ENCODE measurements at places on chromosomes 1 and 21. TPM values are rescaled to one million over a fixed set of nuclear protein-coding genes. Genes with fewer than 3 reads are reported as not detected.

DNA sequence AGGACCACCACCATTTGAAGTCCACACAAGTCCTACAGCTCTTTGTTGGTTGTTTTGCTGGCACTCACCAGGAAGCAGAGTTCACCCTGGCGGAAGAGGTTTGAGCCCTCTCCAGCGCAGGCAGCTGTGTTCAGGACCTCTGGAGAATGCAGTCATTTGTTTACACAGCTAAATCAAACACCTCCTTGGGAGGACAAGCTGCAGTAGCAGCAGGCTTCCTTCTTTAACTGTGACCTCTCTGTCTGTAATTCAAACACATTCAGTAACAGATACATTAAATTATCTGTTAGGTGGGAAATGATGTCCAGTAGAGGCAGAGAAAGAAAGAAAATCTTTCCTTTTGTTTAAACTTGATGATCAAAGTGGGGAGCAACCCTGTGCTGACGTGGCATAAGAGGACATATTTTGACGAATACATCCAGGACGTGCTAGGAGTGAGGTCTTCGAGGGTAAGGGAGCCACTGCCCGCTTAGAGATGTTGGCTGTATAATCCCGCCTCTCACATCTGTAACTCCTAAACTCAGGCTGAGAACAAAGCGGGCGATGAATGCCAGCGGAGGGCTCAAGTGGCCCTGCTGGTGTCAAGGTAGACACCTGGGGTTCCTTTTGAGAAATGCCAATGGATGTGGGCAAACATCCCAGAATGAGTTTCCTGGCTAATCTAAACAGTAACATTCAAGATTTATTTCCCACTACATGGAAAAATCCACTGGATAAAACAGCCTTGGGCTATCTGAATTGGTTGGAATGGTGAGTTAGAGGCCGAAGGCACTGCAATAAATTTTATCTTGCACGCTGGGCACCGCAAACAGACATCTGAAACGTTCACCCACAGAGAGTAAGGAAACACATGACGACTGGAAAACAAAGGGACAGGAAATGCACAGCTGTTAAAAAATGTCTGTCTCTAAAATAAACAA, 51.7 kb downstream of the ABCA4 start:
- peak overlapping the region; percentile 75 for H3K27ac ChIP-seq
- no peaks in the 10 kb centered on the region for H3K27me3 ChIP-seq
- no peaks in the 10 kb centered on the region for H3K36me3 ChIP-seq

GRCh38 chr1:172024516-172024915, 183.2 kb downstream of the DNM3 start:
- H3K27ac ChIP-seq = no peak overlapping the region
- H3K27me3 ChIP-seq = no peaks in the 10 kb centered on the region
- H3K36me3 ChIP-seq = no peaks in the 10 kb centered on the region
- DNase-seq = no peak
- no peaks in the 10 kb centered on the region for H3K4me1 ChIP-seq
- no peak overlapping the region for H3K4me3 ChIP-seq

The RUNX3 gene
- not detected for total RNA-seq

- no peaks in the 10 kb centered on the region for H3K4me1 ChIP-seq
- no peak overlapping the region for H3K27ac ChIP-seq
- H3K27me3 ChIP-seq = no peaks in the 10 kb centered on the region
- H3K4me3 ChIP-seq = no peak overlapping the region
- H3K36me3 ChIP-seq = peaks cover 17% of the 10 kb centered on the region
- peak; percentile 44 for DNase-seq
These were observed 7.0 kb downstream of the MRPL9 start for GRCh38 chr1:151756291-151756690.

DNA sequence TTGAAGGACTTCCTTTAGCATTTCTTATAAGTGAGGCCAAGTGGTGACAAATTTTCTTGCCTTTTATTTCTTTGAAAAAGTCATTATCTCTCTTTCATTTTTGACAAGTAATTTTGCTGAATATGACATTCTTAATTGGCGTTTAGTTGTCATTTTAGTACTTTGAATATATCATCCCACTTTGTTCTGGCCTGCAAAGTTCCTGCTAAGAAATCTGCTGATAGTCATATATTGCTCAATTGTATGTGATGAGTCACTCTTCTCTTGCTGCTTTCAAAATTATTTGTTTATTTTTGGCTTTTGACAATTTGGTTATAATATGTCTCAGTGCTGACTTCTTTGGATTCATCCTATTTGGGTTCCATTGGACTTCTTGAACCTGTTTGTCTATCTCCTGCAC, 312.6 kb downstream of the DUSP10 start:
- H3K27ac ChIP-seq = no peak overlapping the region
- peaks cover 6% of the 10 kb centered on the region for H3K4me1 ChIP-seq
- DNase-seq = peak; percentile 63

The TACSTD2 gene
- total RNA-seq = not detected

- no peaks in the 10 kb centered on the region for H3K4me1 ChIP-seq
- peak; percentile 28 for DNase-seq
- no peak overlapping the region for H3K4me3 ChIP-seq
- no peaks in the 10 kb centered on the region for H3K27me3 ChIP-seq
- peaks cover 31% of the 10 kb centered on the region for H3K36me3 ChIP-seq
- no peak overlapping the region for H3K27ac ChIP-seq
These were observed 7.9 kb downstream of the PGBD2 start for GRCh38 chr1:248913933-248914332.

DNA sequence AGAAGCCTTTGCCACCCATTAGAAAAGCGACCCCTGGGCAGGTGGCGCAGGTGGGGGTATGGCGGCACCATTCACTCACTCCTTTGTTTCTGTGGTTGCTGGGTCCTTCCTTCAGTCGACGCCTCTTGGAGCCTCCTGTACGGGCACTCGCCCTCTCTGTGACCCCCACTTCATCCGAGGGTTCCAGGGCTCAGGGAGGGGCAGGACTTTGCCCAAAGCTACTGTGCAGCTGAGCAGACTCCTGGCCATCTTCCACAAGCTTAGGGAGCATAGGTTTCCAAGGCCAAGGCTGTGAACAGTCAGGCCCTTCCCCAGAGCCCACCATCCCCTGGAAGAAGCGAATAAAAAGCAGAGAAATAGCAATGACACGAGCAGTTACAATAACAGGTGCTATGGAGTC, 190.7 kb upstream of the ARHGEF16 start:
- H3K27me3 ChIP-seq = no peaks in the 10 kb centered on the region
- no peak overlapping the region for H3K27ac ChIP-seq
- no peak for DNase-seq
- no peak overlapping the region for H3K4me3 ChIP-seq

The TTC34 gene
- total RNA-seq = under 0.01 TPM

The CITED4 gene
- total RNA-seq = 0.28 TPM

DNA sequence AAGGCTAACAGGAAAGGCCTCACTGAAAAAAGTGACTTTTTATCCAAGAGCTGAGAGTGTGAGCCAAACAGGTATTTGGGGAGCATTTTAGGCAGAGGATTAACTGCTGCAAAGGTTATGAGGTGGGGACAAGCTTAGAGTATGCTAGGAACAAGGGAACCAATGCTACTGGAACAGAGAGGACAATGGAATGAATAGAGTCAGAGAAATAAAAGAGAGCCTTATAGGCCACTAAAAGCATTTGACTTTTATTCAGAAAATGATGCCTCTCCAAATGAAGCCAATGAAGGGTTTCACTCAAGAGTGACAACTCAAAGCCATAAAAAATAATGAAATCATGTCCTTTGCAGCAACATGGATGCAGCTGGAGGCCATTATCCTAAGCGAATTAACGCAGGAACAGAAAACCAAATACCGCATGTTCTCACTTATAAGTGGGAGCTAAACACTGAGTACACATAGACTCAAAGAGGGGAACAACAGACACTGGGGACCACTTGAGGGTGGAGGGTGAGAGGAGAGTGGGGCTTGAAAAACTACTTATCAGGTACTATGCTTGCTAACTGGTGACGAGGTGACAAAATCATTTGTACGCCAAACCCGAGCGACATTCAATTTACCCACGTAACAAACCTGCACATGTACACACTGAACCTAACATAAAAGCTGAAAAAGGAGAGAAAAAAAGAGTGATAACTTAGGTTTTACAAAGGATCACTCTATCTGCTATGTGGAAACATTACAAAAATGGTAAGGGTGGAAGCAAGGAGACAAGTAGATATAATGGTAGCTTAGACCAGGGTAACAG, 11.1 kb downstream of the PTP4A2 start:
- H3K4me1 ChIP-seq = peaks cover 15% of the 10 kb centered on the region
- no peaks in the 10 kb centered on the region for H3K36me3 ChIP-seq
- no peak for DNase-seq
- no peak overlapping the region for H3K27ac ChIP-seq

The IER5 gene
- total RNA-seq = 15.8 TPM

DNA sequence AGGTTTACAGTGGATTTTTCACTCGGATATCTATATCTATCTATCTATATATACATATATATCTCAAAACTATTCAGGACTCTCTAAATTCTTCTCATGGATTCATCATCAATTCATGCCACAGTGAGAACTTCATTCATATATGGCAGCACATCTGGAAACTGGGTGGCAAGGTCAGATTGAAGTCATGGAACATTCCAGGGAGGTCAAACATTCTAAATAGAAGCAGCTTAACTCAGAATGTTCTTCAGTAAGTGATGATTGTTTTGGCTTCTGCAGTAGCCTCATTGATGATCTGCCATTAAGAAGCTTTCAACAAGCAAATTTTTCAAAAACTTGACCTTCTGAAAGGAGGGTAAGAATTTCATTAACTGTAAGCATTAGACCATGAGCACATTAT, 46.9 kb upstream of the ADAMTS1 start:
- H3K4me3 ChIP-seq = no peak overlapping the region
- H3K4me1 ChIP-seq = 0 out of 2 replicates have a peak, but pooled peaks cover 2% of the 10 kb centered on the region
- H3K36me3 ChIP-seq = no peaks in the 10 kb centered on the region

GRCh38 chr1:9052272-9053049, 17.0 kb downstream of the SLC2A5 start:
- no peak overlapping the region for H3K4me3 ChIP-seq
- H3K27me3 ChIP-seq = peaks cover 25% of the 10 kb centered on the region
- no peaks in the 10 kb centered on the region for H3K4me1 ChIP-seq
- no peak for DNase-seq

Data from IMR-90 (cell line).